ENCODE measurements at places on chromosomes 5 and 9. TPM values are rescaled to one million over a fixed set of nuclear protein-coding genes. Genes with fewer than 3 reads are reported as not detected.

The ARL14EPL gene
- not detected for total RNA-seq

The SPINK1 gene
- total RNA-seq: not detected

The SOWAHA gene
- total RNA-seq: 0.16 TPM

The EDIL3 gene
- total RNA-seq: 193 TPM

The GLRA1 gene
- not detected for total RNA-seq

The MLANA gene
- not detected for total RNA-seq

The FBXL17 gene
- total RNA-seq: 3.9 TPM

The PLCXD3 gene
- total RNA-seq: not detected

The IFNB1 gene
- total RNA-seq: not detected

The SOX30 gene
- total RNA-seq: 0.33 TPM

The UBTD2 gene
- total RNA-seq: 19.1 TPM

The C7 gene
- 0.38 TPM for total RNA-seq

The CAPSL gene
- total RNA-seq: not detected

The BNC2 gene
- 18.1 TPM for total RNA-seq

The MARVELD2 gene
- total RNA-seq: 9.1 TPM

The REXO4 gene
- 16.6 TPM for total RNA-seq

The GRIN1 gene
- 0.13 TPM for total RNA-seq

The CCNO gene
- total RNA-seq: 0.65 TPM

The FTMT gene
- total RNA-seq: not detected

The SPINK4 gene
- not detected for total RNA-seq

The DTWD2 gene
- 6.4 TPM for total RNA-seq

The CSF1R gene
- 0.13 TPM for total RNA-seq

The PPP3R2 gene
- not detected for total RNA-seq

The DOK3 gene
- 1.1 TPM for total RNA-seq

Measured in mesangial cell (primary cell).